NCI-H2029 (cell line): ENCODE measurements at places on chromosomes 1 and 21.

DNA sequence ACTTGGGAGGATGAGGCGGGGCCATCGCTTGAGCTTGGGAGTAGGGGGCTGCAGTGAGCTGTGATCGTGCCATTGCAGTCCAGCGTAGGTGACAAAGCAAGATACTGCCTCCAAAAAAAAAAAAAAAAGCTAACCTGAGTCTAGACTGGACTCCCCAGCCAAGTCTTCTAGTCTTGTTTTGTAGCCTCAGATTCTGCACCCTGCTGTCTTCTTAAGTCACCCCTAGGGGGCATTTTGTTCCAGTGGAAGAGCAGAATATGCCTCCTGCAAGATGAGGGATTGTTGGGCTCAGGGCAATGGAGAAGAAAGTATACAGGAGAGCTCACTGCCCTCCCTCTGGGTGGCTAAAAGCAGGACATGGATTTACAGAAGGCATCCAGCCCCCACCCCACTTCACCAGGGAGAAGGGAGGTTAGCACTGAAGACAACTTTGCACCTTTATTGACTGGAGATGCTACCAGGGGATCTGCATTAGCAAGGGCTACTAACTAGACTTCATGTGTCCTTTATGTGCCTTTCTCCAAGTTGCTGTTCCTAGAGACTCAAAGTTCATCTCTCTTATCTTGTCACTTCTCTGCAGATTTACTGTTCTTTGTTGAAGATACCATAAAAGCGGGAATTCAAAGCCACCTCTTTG, 15.3 kb upstream of the RNF187 start:
- DNase-seq: peak; percentile 13

- DNase-seq: no peak
These were observed 7.8 kb downstream of the PGM1 start for GRCh38 chr1:63601061-63601460.

GRCh38 chr1:85244271-85245061, 15.0 kb downstream of the C1orf52 start:
- DNase-seq: no peak

DNA sequence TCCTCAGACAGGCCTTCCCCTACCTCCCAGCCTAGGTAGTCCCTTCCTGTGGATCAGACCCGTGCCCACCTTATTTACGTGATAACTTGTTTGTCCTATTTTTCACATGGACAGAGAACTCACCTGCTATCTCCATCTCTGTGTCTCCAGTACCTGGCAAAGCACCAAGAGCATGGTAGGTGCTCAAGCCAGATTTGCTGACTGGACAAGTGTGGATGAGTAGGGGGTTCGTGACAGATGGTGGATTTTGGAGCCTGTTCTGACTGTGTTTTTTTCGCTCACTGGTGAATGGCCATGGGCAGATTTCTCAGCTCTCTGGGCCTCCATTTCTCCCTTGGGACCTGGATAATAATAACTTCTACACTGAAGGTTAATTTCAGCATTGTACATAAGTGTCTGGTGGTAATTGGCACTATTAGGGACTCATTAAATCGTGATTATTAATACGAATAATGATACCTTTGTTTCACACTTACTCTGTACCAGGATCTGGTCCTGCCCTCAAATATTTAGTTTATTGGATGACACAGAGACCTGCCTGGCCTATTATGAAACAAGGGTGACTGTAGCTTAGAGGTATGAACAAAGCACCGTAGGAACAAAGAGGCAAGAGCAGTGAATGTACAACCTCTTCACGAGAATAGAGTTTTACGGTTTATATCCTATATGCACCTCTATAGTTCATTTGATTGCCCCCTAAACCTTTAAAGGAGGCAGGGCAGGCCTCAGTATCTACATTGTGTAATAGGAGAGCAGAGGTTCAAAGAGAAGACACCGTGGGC, 24.5 kb upstream of the SLC26A9 start:
- DNase-seq: no peak

GRCh38 chr1:178538192-178538916, 25.4 kb downstream of the TEX35 start:
- DNase-seq: no peak

- DNase-seq: peak; percentile 38
These were observed 549.9 kb upstream of the RGS18 start for GRCh38 chr1:191608367-191608766.

- no peak for DNase-seq
These were observed 39.9 kb downstream of the SPATA46 start for GRCh38 chr1:162336621-162337285.

- DNase-seq: no peak
These were observed 23.6 kb downstream of the RGSL1 start for GRCh38 chr1:182473556-182473955.

DNA sequence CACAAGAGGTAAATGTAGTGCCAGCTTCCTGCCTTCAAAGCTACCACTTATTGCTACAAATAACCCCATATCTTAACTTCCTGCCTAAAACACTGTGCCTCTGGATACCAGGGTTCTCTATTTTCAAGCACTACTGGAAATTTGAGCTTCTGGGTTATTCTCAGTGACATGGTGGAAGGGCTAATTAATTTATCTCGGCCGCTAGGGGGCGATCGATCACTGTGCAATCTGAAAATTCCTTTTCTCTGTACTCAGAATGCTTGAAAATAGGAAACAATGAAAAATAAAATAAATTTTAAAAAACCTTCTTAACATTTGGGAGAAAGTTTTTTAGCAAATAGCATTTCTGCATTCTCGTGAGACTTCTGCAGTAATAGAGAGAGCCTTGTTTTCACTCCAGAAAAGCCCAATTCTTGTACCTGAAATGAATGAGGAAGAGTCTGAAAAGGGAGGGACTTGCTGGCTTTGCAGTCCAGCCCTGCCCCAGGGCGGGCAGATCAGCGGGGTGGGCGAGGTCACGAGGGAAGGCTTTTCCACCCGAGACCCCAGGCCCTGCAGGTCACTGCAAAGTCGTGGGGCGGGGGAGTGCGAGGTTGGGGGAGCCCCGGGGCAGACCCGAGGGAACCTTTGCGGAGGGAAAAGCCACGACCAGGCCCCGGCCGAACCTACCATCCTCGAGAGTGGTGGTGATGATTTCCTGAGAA, 276.7 kb downstream of the PCP4 start:
- DNase-seq: peak; percentile 51

GRCh38 chr21:33677450-33677849, 35.1 kb downstream of the ITSN1 start:
- no peak for DNase-seq

- DNase-seq: no peak
These were observed 491.0 kb downstream of the MATN1 start for GRCh38 chr1:30232288-30232899.

DNA sequence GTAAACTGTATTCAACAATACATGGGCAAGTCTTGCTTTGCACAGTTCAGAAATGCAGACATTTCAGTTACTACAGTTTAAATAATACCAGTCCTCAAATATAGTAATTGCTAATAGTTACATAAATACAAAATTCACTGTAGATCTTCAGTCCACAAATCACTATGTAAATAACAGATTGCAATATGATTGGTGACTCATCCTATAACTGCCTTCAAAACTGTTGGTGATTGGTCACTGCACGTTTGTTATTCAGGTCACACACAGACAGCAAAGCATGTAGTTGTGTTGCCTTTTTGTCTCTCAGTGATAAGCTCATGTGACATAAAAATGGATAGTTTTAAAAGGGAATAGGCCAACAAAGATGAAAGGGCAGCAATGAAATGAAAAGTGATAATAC, 186.5 kb upstream of the CTTNBP2NL start:
- no peak for DNase-seq
